Left renal cortex interstitium (tissue), 4 donors: ENCODE measurements at places on chromosomes 11 and 22. TPM values are rescaled to one million over a fixed set of nuclear protein-coding genes. Genes with fewer than 3 reads are reported as not detected.

PAX6 gene
- 0.10 TPM for polyA plus RNA-seq

BCR gene
- polyA plus RNA-seq = 49.3 TPM

- DNase-seq = no peak
These were observed 13.0 kb downstream of the CLPB start for GRCh38 chr11:72421351-72421750.

- no peak for DNase-seq
These were observed 15.0 kb upstream of the NXPE4 start for GRCh38 chr11:114610550-114610949.

TMPRSS13 gene
- polyA plus RNA-seq = 0.56 TPM
